GM13976 (cell line): ENCODE measurements at places on chromosomes 13 and 19.

- DNase-seq, result no peak
Observed at GRCh38 chr13:71663431-71663830, 203.6 kb downstream of the DACH1 start.

GRCh38 chr13:21759463-21759862, 88.6 kb downstream of the FGF9 start:
- DNase-seq, result no peak

DNA sequence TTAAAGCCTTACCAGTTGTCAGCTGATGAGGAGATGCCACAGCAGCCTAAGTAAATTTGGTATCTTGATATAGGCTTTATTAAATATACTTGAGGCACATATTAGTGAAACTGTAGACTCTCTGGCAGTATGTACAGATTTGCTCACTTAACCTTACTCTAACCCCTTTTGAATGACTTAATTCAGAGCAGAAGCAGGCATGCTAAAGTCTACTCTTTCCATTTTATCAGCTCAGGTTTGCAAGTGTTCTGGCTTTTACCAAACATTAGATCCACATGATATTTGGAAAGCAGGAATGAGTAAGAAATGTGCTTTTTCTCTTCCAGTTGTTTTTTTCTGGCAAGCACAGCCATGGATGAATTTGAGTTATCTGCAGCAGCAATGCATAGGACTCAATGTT, 541.0 kb upstream of the PCDH9 start:
- no peak for DNase-seq

DNA sequence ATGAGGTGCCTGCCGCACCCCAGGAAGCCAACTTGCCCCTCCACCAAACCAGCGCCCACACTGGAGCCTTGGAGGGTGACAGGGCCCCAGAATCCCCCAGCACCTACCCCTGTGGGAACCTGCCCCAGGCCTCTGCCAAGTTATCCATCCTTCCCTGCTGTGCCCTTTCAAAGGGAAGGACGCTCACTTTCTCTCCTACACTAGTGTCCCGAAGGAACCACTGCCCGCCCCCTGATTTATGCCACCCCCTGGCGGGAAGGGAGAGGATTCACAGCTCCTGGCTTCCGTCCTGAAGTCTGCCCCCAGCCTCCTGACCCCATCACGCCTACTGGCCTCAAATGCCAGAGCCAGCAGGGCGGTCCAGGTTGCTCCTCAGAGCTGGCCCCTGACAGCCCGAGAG, 1.4 kb downstream of the EVI5L start:
- DNase-seq, result no peak

DNA sequence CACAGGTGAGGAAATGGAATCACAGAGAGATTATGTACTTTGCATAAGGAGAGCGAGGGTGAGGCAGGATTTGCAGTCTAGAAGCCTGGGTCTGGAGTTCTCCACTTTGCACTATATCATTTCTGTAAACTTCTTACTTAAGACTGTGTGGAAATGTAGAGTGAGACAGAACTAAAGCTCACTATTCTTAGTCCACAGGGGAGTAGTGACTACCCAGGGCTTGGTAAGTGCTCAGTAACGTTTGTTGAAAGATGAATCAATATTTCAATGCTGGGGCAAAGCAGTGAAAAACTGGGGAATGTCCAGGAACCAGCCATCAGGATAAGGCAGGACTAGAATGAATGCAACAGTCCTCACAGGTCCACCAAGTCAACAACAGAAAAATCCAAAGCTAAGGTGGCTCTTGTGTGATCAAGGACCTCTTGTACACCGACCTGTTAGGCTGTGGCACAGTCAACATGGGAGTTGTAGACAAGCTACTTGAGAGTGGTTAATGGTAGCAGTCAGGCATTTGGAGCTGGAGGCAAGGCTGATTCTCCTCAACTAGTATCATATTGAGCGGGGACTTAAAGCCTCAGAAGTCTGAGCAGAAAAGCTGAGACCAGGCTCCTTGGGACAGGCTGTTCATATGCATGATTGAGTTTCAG, 929 bp upstream of the TNFSF13B start:
- DNase-seq, result no peak

DNA sequence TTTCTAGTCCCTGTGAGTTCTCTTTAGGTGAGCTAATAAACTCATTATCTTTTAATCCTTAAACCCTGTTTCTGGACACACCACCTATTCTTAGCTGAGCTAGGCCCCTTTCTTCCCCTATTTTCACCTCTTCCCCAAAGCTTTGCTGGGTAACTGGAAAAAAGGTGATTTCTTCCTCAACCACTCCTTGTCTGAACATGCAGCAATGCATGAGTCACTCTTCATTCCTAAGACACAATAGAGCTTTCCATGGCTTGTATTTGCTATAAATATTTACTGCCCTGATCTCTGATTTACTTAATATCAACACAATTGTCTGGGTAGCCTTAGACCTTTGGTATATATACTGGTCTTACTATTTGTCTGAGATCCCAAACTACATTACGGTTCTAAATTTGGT, 370.9 kb downstream of the KLF5 start:
- no peak for DNase-seq

DNA sequence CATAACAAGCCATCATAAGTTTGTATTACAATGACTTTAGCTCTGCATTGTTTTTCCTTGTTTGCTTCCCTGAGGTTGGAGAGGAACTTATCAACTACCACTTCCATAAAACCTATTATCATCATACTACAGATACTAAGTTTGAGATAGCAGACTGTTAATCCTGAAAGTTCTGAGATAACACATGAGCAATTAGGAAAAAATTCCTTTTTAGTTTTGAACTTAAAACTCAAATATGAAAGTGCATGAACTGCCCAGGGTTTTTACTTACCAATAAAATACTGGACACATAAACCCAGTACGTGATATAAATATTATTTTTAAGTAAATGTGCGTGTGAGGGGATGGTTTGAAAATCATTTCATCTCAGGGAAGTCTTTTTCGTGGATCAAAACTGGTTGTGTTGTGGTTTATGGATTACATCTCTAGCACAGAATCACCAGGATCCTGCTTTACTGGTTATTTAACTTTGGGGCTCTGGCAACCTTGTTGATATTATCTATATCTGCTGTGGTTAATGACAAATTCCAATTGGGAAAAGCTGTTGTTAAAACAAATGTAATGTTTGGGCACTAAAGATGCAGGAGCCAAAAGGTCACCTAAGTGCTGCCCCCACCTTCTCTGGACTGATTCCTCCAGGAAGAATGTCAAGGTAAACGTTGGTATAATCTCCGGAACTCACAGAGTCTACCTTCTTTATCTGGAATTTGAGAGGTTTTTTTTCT, 12.4 kb downstream of the CDX2 start:
- no peak for DNase-seq

DNA sequence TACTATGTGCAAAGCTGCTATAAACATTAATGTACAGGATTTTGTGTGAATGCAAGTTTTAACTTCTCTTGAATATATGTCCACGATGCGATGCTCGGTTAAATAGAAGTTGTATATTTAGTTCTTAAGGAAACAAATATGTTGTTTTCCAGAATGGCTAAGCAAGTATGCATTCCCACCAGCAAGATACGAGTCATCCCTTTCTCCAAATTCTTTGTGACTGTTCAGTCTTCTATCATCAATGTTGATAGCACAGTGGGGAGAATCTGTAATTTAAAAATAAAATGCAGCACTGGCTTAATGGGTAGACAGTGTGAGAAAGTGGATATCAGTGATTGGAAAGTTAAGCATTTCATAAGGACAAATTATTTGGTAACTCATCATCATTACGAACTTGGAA, 1340.8 kb downstream of the PCDH9 start:
- no peak for DNase-seq

DNA sequence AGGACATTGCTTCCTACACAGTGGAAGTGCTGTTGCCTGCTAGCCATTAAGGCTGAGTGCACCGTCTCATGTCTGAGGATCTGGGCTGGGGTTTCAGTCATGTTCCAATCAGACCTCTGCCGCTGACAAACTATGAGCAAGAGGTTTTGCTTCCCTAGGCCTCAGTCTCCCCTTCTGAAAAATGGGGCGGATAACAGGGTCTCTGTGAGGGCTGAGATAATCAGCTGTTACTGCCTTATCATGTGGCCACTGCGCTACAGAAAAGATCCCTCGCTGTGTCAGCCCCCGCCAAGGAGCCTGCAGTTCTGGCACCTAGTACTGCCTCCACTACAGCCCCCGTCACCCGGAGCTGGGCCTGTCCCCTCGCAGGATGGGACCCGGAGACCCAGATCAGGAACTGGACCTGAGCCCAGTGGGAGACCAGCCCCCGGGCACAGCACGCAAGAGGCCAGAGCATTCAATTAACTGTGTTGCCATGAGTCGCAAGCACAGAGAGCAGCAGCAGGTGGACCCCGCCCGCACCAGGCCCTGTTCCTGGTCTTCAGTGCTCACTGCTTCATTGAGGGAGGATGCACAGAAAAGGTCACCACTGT, 3.0 kb upstream of the PNKP start:
- no peak for DNase-seq

GRCh38 chr19:45140533-45140932, 20.2 kb downstream of the NKPD1 start:
- DNase-seq, result no peak

DNA sequence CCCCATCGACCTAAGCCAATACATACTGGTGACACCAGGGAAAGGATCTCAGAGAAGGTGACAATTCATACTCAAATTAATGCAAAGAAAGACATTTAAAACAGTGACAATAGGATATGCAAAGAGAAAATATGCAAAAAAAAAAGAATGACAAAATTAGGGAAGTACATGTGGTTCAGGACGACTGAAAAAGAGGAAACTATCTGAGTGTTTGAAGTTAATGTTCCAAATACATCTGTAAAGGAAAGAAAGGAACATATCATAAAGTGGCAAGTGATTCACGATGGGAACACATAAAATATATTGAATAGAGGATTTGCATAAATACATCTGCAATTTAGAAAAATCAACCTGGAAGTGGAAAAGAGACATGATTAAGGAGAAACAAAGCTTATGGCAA, 441.4 kb downstream of the SLITRK5 start:
- no peak for DNase-seq

DNA sequence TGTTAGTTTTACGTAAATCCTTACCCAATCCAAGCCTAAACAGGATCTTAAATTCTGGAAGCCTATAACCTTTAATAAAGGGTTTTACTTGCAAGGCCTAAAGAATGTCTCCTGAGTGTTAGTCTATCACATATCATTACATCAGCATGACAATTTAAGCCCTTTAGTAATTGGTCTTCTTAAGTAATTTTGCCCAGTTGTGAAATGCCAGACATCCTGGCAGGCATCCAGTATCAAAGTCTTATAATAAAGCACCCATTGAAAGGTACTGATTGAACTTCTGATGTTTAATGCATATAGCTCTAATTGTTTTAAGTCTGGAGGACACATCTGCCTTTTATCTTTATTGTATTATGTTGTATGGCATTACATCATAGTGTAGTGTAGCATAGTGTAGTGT, 1078.9 kb downstream of the SLITRK1 start:
- no peak for DNase-seq

GRCh38 chr19:29512748-29513147, 13.0 kb upstream of the VSTM2B start:
- no peak for DNase-seq

DNA sequence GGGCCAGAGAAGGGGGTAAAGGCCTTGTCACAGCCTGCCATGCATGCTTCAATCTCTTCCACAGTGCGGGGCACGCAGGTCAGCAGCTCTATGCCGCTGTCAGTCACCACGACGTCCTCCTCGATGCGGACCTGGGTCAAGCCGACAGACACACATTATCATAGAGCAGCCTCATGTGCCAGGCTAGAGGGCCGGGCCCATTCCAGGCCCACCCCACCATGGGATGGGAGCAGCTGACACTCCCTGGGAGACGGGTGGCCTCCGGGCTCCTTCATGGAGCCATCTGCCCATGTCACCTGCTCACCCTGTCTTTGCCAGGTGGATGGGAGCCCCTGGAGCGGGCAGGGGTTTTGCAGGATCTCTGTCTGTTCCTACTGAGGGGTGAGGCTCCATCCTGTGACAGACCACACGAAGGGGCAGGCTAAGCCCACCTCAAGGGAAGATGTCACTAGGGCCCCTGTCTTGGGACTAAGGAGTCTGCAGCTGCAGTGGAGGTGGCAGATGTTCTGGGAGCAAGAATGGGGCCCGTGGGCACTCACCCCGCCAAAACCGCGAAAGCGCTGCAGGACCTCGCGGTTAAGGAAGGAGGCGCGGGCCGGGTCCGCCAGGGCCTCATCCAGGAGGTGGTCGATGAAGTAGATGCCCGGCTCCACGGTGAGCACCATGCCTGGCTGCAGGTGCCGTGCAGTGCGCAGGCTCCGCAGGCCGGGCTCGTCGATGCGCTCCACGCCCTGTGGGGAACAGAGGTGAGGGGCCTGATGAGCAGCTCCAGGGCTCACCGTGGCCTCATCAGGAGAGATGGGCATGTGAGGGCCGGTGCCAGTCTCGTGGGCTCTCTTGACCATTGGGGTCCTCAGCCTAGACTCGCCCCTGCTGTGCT, 14.1 kb downstream of the CEBPG start:
- DNase-seq, result no peak

DNA sequence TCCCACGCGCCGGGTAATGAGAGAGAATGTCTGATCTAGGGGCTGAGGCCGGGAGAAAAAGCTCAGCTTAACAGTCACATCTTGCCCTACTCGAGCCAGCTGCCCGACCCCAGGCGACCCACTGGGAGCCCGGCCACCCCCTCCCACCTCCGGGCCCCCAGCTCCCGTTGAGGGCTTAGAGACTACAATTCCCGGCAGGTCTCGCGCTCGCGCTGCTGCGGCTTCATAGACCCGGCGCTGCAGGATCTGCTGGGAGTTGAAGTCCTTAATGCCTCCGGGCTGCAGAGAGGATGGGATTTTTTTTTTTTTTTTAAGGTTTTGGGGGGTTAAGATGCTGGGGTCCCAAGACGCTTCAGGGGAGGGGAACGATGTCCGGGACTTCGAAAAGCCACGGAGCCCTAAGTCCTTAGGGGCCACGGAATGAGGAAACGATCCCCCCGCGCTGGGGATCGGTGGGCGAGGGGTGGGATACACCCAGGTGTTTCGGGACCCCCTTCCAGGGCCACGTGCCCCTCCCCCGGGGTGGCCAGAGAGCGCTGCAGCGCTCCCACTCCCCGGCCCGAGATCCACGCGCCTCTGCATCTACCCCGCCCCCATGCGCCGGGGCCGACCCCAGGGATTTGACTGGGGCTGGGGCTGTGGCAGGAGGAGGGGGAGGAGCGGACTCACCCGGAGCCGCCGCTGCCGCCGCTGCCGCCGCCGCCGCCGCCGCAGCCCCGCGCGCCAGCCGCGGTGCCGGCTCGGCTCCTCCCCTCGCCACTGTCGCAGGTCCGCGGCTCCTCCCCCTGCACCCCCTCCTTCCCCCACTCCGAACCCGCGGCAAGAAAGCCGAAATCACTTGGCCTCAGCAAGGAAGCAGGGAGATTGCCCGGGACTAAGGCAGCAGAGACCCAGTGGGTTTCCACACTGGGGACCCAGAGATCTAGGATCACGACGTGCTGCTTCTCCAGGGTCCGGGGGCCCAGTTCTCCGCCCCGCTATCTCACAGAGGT, at the start of gene SYT3:
SYT3 (minus strand) TSS at position 761 of the 992 bp plus-strand sequence. CDS start 2,470 bp downstream, outside the sequence.
- peak; percentile 68 for DNase-seq

DNA sequence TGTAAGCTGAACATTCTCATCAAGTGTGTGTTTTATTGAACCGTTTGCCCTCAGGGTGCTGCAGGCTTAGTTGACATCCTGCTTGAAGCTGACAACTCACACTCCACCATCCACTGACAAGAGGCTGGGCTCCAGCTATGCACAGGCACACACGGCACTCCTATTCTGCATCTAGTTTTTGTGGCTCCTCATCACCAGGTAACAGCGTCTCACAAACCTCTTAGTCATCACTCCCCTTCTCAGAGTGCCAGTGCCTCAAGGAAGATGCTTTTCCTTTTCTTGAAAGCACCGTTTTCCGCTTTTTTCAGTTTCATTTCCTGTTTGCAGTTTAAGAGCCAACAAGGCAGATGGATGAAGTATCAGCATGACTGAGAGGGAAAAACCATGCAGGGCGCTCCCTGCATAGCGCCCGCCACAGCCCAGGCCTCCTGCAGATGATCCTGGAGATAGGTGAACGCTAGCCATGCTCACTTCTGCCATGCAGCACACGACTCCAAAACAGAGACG, 491.2 kb downstream of the COG6 start:
- DNase-seq, result no peak
